Hindlimb muscle (tissue), 1 donor: ENCODE measurements at places on chromosomes 4 and X. TPM values are rescaled to one million over a fixed set of nuclear protein-coding genes. Genes with fewer than 3 reads are reported as not detected.

PRR27 gene
- not detected for polyA plus RNA-seq

SYNPO2 gene
- 155 TPM for polyA plus RNA-seq

DNA sequence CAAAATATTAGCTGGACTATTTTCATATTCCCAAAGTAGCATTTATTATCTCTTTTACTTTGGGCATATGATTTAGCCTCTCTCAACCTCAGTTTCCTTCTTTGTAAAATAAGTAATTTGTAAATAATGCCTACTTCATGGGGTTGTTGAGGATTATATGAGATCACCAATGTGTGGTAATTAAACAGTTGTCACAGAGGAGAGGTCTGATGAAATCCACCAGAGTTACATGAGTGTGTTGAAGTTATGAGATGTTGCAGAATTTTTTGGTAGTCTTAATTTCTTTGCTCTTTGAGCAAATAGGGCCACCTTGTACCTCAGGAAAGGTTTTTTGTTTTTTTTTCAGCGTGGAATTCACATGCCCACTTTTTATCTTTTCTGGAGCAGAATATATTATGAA, 1.4 kb downstream of the COX7B start:
- no peak for DNase-seq

DNA sequence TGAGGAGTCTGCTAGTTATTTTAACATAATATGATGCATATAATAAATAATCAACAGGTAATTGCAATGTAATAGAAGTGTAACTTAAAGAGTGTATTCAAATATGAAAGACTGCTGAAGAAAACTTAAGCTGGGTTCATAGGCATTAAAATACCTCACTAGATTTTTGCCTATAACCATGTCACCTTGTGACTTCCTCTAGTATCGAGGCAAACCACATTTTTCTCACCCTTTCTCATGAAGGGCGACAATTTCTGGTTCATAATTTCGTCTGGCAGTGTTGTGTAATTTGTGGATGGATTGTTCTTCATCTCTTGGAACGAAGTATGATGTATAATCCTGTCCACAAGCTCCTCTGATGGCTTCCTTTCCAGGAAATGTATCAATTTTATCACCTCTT, 16.0 kb downstream of the SULT1E1 start:
- DNase-seq: no peak

DNA sequence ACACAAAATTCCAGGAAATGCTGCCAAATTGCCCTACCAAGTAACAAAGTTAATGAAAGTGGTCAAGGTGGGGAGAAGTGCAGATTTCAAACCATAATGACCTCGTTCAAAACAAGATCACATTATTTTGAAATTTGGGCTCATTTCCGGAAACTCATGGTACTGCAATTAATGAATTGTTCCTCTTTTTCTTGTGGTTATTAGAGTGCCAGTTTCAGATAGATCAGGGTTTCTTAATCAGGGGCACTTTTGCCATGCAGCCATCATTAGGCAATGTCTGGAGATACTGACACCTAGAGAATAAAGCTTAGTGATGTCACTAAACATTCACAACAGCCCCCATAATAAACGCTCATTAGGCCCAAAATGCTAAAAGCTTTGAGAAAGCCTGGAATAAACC, 381.5 kb upstream of the GALNT7 start:
- DNase-seq: no peak

DNA sequence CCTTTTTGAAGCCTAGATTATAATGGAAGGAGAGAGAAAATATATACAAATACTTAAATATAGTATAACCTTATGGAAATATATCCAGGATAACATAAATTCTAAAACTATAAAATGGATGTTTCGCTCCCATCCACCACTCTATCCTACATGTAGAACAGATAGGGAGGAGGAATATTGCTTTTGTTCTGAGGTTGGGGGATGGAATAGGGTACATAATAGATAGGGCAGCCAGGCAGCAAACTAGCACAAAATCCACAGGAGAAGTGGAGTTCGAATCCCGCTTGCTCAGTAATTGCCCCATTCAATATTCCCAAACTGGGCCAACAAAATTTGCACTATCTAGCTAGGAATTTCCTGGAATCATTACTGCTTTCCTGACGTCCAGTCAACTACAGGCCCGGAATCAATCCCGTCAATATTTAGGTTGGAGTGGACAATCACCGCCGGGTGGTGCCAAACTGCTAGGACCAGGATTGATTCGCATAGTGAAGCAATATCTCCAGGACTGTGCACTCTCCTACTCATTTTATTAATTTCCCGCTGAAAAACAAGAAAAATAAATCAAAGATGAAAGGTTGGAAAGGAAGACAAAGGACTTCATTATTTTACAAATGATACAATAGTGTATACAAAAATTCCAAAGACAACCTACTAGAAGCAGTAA, 40.4 kb upstream of the PAPSS1 start:
- no peak for DNase-seq

HSFX4 gene
- 0.36 TPM for polyA plus RNA-seq

USP9X gene
- polyA plus RNA-seq: 54.9 TPM

MSX1 gene
- 2.0 TPM for polyA plus RNA-seq

GRCh38 chr4:121738780-121739535, 26.0 kb downstream of the SMIM43 start:
- DNase-seq: no peak

GRK4 gene
- polyA plus RNA-seq: 11.2 TPM

GRCh38 chr4:69707807-69708206, 52.6 kb downstream of the SULT1B1 start:
- DNase-seq: no peak

SPACA5 gene
- polyA plus RNA-seq: not detected

- DNase-seq: no peak
Observed at GRCh38 chrX:150298841-150299551, 64.1 kb upstream of the MAMLD1 start.

DNA sequence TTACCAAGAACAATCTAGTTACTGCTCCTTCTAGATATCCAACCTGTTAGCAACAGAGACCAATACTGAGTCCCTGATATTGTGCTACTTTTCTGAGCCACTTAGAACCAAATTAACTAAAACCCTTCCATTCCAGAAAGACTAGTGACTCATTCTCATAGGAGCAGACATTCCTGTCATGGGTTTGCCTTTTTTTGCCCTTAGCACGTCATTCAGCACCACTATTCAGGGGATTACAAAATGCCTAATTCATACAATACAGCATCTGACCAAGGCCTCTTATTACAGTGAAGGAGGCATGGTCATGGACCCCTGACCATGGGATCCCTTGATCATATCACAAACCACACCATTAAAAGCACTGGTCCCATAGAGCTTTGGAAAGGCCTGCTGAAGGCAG, 123.8 kb upstream of the CXCL13 start:
- DNase-seq: no peak

PAGE1 gene
- polyA plus RNA-seq: not detected
